ENCODE measurements at places on chromosomes 2 and 18.
A peak's percentile ranks its signal among the peaks of the same experiment; 100 is the strongest.

DNA sequence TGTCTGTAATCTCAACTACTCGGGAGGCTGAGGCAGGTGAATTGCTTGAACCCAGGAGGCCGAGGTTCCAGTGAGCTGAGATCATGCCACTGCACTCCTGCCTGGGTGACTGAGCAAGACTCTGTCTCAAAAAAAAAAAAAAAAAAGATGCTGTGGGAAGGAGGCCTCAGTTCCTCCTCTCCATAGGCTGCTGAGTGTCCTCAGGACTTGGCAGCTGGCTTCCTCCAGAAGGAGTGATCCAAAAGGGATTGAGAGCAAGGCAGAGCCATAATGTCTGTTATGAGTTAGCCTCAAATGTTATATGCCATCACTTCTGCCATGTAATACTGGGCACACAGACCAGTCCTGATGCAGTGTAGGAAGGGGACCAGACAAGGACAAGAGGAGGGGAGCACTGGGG is 6.6 kb upstream of the NPC1 start:
- ATAC-seq = no peak

- ATAC-seq = no peak
Observed at GRCh38 chr2:11787991-11788390, 41.6 kb downstream of the LPIN1 start.

GRCh38 chr2:161208527-161209139 is 48.4 kb downstream of the TANK start:
- peak; percentile 99 for ATAC-seq

DNA sequence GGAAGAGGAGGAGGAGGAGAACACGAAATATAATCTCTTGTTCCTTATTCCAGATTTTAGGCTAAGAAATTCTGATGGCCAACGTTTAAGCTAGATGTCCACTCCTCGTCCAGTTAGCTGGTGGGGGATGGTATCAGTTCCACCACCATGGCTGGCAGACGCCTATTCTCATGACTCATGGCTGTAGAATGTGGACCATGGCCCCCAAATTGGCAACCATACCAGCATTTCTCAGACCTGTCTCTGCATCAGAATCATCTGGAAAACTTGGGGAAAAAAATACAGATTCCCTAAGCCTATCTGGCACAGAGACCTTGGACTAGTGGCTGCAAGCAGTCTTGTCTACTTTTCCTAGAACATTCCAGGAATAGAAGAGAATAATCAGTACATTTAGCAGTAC is 267.7 kb upstream of the SIX2 start:
- no peak for ATAC-seq

DNA sequence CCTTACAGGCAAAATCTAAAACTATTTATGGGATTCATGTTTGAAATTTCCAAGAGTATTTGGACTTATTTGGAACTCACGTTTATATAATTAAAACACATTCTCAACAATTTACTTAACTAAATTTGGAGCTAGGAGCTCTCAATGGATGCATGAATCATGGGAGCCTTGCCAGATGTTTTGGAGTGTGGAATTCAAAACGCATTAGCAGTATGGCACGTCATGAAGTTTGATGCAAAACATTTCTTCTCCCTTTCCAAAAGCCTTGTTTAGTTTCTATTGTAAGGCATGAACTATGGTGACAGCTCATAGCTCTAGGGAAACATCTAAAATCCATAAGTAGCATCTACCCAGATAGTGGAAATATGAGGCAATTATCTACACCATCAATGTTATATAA is 701.6 kb downstream of the SATB2 start:
- ATAC-seq = no peak

GRCh38 chr18:36650266-36650665 is 178.5 kb downstream of the TPGS2 start:
- no peak for ATAC-seq

- ATAC-seq = no peak
Observed at GRCh38 chr2:164777847-164778461, 63.7 kb downstream of the COBLL1 start.

- ATAC-seq = peak; percentile 95
Observed at GRCh38 chr2:222993920-222994650, 57.9 kb upstream of the KCNE4 start.

DNA sequence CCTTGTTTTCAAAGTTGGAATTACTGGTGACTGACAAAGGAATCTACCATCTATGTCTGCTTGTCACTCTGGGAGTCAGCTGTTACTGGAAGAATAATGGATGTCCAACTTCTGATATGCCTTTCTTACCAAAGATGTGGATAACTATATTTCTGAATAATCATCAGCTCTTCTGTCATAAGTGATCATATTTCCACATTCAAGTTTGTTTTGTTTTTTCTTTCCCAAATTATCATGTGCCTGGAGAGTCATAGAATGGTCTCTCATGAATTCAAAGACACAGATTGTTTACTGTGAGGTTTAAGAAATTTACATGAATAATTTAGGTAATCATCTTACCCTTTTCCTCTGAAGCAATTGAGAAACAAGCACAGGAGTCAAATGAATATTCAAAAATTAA is 986.7 kb upstream of the CDH2 start:
- ATAC-seq = no peak

DNA sequence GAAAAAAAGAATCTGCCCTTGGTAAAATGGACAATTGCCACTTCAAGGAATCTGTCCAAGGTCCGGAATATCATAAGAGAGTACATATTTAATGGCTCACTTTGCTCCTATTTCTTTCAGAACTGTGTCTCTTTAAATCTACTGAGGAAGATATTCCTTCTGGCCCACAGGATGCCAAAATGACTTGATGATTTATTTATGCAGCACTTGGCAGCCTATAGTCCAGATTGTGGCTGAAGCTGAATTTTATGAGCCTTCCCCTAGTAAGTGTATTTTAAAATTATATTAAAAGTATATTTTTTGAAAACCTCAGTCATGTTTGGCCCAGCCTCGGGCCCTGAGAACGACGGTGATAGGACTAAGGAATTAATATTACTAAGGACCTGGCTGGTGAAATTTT is 465.1 kb upstream of the HNRNPA3 start:
- no peak for ATAC-seq

DNA sequence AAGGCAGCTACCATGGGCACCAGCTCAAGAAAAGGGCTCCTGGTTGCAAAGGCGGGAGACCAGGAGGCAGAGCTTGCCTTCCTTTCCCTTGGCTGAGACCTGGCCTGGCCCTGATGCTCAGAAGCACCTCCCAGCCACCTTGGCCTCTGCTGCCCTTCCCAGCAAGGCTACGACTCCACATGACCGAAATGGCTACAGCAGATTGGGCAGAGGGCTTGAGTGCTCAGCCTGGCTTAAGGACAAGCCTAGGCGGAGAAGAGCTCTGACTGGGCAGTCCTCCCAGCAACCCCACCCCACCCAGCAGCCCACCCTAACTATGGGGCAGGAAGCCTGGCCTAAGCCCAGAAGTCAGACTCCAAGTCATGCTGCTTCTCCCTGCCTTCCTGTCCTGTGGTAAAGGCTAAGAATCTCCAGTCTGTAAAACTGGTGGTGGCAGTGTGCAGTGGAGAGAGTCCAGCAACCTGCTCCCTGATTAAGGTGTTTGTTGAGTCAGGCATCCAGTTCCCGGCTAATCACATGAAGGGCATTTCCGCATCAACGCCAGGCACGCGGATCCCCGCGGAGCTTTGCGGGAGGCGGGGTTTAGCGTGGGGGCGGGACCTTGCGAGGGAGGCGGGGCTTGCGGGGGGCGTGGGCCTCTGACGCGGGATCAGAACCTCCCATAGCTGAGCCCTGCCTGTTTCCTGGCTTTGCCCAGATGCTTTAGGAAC is 256.0 kb downstream of the BCL11A start:
- ATAC-seq = no peak

DNA sequence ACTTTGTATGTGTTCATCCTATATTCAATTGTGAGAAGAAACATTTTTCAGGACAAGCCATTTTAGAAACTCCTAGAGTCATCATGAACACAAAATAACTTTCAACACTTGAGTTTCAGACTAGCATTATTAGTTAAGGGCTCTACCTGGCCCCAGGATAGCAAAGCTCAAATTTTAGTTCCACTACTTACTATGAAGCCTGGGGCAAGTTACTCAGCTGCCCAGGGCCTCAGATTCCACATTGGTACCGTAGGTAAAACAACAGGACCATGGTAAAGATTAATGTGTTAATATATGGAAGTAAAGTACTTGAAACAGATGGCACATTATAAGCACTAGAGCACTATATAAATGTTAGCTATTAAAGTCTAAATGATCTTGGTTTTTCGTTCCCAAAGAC is 19.4 kb downstream of the MPPE1 start:
- ATAC-seq = no peak

DNA sequence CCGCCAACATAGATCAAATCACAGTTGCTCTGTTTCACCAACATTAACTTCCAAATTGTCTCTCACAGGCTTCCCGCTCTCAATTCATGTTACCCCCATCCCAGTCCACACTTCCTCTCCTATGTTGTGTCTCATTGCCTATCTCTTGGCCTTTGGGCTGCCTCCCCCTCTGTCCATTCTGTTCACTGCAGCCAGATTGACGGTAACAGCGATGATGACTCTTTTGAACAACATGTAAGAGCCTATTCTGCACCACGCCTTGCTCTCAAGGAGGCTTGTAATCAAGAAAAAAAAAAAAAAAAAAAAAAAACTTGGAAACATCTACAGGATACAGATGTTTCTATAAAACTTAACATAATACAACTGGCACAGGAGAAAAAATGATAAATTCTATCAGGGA is 77.3 kb upstream of the RMDN2 start:
- ATAC-seq = no peak

- ATAC-seq = peak; percentile 75
Observed at GRCh38 chr18:48037481-48038271, 107.2 kb upstream of the SMAD2 start.

- peak; percentile 66 for ATAC-seq
Observed at GRCh38 chr2:190121971-190122370, 59.4 kb upstream of the MSTN start.

- no peak for ATAC-seq
Observed at GRCh38 chr2:179636100-179636980, 225.1 kb downstream of the ZNF385B start.

GRCh38 chr18:67133669-67134068 is 382.9 kb downstream of the DSEL start:
- ATAC-seq = no peak

DNA sequence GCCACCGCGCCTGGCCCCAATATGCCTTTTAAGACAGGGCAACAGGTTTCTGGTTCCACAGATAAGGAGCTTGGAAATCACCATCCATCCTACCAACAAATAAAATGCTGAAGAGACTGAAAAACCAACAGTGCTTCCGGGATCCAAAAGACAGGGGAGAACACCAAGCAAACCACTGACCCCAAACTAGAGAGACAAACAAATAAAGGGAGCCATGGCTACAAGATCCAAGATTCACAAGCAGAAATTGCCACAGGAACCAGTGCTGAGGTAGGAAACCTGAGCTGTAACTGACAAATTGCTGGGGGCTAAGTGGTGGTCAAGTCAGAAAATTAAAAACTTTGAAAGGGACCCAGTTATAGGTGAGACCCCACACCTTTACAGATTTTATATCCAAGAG is 76.5 kb downstream of the ROCK2 start:
- no peak for ATAC-seq

DNA sequence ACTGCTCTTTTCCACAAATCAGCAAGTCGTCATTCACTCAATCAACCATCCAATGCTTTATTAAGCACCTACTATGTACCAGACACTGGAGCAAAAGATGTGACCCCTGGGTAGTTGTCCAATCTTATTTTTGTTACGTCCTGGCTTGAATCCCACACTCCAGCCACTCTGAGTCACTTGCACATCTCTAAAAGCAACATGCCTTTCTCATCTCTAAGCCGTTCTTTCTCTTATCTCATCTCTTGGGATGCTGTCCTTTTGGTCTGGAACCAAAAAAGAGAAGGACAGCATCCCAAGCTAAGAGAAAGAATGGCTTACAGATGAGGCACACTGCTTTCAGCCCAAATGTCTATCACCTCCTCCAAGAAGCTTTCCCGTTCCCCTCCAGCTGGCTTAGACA is 58.8 kb downstream of the RNF152 start:
- ATAC-seq = peak; percentile 71

GRCh38 chr2:98647636-98648035 is 39.2 kb downstream of the UNC50 start:
- ATAC-seq = no peak

- peak; percentile 20 for ATAC-seq
Observed at GRCh38 chr2:203327582-203327900, 653 bp upstream of the ABI2 start.

- no peak for ATAC-seq
Observed at GRCh38 chr2:181554061-181554830, 97.1 kb downstream of the ITGA4 start.

GRCh38 chr2:29963972-29964570 is 42.7 kb upstream of the ALK start:
- ATAC-seq = no peak

DNA sequence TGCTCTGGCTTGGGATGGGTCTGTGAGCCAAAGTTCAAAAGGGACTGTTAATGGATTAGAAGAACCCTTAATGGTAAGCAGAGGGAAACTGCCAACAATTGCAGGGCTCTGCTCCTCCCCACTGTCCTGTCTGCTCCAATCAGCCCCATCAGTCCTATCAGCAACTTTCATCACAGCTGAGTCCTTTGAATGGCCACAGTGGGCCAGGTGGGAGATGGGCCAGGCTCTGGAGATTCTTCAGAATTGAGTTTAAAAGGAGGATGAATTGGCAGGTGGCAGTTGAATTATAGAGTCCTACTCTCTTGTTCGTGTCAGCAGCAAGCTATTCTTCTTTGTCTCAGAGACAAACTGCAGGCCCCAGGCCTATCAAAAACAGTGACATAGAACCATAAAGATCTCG is 573.9 kb downstream of the EPHA4 start:
- ATAC-seq = no peak
